ENCODE measurements at places on chromosomes 16 and 17. TPM values are rescaled to one million over a fixed set of nuclear protein-coding genes. Genes with fewer than 3 reads are reported as not detected.

GRCh38 chr16:69250081-69250480 is 61.1 kb upstream of the VPS4A start:
- DNase-seq, result peak; percentile 54

DNA sequence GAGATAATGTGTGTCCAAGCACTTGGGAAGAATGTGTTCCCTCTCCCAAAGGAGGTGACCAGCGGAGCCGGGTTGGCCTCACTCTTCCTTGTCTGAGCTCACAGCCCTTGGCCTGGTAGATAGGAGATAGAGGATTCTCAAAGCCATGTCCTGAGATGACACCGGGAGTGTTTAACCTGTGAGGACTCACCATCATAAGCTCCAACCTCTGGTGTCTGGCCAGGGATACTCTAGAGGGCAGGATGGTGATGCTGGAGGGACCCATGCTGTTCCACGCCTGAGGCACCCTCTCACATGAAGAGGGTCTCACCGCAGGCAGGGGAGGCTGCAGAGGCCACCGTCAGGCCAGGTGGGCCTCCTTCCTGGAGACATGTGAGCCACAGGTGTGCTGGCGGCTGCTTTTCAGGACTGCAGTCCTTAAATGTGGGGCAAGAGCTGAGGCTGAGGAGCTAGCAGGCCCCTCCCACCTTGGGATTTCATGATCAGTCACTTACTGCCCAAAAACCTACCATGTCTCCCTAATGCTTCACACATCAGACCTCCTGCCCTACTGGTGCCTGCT is 6.6 kb upstream of the ZNF629 start:
- DNase-seq, result no peak

- DNase-seq, result no peak
Measured at GRCh38 chr17:31224366-31224765, 72.7 kb downstream of the OMG start.

- DNase-seq, result no peak
Measured at GRCh38 chr16:1839554-1839953, 12.5 kb downstream of the FAHD1 start.

- DNase-seq, result no peak
Measured at GRCh38 chr16:23110257-23110899, 38.9 kb downstream of the USP31 start.

- DNase-seq, result no peak
Measured at GRCh38 chr17:13544292-13544691, 57.4 kb downstream of the HS3ST3A1 start.

- DNase-seq, result no peak
Measured at GRCh38 chr16:89785523-89786155, 30.8 kb downstream of the FANCA start.

SLC22A31 gene
- 2.6 TPM for total RNA-seq

- no peak for DNase-seq
Measured at GRCh38 chr17:3669085-3669347, 404 bp downstream of the EMC6 start.

- DNase-seq, result peak; percentile 73
Measured at GRCh38 chr17:50289991-50290702, 15.9 kb downstream of the TMEM92 start.

DNA sequence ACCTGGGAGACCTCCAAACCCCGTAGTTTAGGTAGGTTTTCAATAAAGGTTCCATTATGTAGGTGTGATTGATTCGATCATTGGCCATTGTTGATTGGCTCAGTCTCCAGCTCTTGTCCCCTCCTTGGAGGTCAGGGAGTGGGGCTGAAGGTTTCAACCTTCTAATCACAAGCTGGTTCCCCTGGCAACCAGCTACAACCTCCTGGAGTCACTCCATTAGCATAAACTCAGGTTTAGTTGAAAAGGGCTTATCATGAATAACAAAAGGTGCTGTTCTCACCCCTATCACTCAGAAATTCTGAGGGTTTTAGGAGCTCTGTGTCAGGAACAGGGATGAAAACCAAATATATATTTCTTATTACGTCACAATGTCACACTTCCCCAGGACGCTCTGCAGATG is 28.5 kb downstream of the TMEM132E start:
- no peak for DNase-seq

DNA sequence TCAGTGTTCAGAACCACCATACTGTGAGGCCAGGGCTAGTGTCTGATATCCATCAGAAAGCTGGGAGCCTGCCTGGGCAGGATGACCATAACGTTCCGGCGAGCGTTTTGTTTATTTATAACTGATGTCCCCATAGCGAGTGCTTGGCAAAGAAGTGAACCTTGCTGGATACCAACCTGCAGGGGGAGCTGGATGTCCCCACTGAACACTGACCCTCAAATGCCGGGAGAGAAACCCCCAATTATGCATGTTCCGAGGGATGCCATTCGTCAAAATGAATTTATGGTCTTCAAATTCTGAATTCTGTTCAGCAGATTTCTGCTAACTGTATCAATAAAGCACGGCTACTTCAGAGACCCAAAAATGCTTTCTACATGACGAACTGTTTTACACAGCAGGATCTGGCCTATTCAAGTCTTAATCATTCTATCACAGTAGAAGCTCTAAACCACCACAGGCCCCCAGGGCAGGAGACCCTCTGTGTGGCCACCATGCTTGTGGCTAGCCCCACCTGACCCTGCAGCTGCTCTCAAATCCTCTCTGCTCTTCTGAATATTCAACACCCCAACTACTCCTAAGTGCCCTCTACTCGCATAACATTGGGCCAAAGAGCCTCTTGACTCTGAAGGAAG is 15.2 kb downstream of the MED24 start:
- DNase-seq, result peak; percentile 80

DNA sequence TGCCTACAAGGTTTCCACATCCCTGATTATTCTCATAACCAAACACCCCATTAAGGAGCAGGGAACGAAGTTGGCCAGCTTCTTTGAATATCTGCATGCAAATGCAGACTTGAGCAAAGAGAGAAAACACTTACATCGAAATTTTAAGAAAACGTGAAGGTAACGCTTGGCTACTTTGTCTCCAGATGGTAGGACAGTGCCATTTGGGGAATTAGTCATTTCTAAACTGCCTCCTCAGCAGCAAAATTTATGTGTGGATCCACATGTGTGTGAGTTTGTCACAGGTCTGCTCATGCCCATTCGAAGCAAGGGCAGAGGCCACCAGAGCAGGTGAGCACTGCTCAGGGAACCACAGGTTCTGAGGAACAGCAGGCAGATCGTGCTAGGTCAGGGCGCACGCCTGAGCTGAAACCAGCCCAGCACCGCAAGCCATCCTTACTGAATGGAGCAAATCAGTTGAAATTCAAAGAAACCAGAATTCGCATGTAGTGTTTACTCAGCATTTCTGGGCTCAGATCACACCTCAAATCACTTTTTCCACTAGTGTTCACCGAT is 80.1 kb downstream of the SOCS1 start:
- no peak for DNase-seq

TEKT1 gene
- total RNA-seq, result 0.10 TPM

DNA sequence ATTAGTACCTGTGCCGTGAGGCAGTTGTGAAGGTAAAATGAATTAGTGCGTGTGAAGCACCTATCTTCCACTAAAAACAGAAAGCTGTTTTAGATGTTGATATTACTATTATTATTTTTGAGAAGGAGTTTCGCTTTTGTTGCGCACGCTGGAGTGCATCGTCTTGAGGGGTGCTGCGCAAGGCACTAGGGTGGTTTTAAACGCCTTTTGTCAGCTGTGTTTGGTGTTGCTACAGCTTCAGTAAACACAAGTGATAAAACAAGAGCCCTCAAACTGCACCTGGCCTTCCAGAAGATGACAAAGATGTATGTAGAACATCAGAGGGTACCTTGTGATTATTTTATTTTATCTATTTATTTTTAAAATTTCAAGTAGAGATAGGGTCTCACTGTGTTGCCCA is 38.2 kb downstream of the PLCG2 start:
- DNase-seq, result no peak

DNA sequence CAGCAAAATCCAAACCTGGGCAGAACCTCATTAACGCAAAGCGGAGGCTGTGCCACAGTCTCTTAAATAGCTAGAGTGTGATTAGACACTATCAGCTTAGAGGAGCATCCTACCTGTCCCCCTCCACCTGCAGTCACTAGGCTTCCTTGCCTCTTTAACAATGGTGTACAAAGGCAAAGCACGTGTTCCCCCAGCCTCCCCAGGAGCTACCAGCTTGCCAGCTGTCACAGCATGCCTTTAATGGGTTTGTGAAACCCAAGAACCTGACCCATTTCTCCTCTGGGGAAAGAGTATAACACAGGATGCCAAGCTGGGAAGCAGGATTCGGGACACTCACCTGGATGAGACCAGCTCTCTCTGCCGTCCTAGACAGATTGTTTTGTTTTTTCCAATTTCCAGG is 37.2 kb upstream of the TBX2 start:
- DNase-seq, result no peak

DNA sequence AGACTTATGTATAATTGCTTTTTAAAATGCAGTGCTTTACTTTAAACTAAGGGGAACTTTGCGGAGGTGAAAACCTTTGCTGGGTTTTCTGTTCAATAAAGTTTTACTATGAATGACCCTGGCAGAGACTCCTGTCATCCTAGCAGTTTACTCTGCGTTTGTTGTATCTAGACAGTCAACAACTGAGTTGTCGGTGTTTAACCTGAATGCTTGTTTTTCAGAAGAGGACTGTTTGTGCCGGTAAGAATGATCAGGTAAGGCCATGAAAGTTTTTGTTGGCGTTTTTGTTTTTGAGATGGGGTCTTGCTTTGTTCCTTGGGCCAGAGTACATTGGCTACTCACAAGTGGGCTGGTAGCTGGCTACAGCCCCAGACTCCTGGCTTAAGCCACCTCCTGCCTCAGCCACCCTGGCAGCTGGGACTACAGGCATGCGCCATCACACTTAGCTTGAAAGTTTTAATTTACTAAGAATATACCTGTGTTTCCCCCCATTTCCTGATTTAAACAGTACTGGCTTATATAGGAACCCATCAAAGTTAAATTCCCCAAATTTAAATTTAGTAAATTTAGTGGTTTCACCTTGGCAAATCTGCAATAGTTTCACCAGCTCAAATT is 11.9 kb downstream of the HERPUD1 start:
- no peak for DNase-seq

CDRT4 gene
- 5.7 TPM for total RNA-seq

GRCh38 chr16:51133688-51134087 is 17.4 kb downstream of the SALL1 start:
- DNase-seq, result no peak

GRCh38 chr16:19382887-19383816 is 34.5 kb upstream of the TMC5 start:
- no peak for DNase-seq

GRCh38 chr16:889586-889985 is 81.2 kb downstream of the LMF1 start:
- DNase-seq, result no peak

DNA sequence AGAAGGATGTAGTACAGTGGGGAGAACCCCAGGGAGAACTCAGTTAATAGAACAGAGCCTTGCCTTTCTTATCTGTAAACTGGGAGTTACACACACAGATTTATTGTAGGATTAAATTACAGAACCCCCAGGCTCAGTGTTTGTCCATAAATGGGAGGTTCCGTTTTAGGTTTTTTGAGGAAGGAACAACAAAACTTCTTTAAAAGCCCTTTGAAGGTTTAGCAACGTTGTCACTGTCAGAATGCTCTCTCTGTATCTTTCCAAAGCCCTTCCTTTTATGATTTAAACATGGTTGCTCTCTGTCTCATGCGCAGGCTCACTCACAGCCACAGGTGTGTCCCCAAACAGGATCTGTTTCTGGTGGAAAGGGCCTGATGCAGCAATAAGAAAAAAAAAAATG is 9.4 kb upstream of the GNA13 start:
- no peak for DNase-seq

Measured in skin of body (tissue), 3 donors.